ENCODE measurements at places on chromosomes 3 and 15. TPM values are rescaled to one million over a fixed set of nuclear protein-coding genes. Genes with fewer than 3 reads are reported as not detected.

DNA sequence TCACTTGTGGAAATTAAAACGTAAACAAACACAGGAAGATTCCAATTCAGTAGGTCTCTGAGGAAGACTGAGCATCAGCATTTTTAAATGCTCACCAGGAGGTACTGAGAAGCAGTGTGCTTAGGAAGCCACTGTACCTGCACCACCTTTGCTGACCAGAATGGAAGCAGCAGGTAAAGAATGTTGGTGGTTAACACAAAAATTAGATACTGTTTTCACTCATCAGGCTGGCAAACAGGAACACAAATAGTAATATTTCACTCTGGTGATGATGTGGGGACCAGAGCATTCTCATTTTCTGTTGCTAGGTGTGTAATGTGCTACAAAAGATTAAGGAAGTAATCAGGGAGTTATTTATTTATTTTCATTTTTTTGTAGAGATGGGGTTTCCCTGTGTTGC is 29.9 kb upstream of the GHSR start:
- no peak for DNase-seq

Gene PIGZ
- total RNA-seq: 0.89 TPM

DNA sequence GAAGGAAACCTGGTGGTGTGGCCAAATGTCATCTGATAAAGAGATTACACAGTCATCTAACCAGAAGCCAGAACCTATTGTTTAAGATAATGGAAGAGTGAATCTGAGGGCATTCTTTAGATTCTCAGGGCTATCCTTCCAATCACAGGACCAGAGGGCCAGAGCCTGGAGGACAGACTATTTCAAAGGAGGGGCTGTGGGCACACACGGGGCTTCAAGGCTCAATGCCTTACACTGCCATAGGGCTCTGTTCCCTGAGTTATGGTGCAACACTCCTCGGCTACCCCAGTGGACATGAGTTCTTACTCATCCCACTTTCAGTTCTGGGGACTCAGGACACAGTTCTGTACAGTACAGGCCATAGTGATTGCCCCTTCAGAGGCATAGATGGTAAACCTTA is 343.9 kb upstream of the ALCAM start:
- no peak for DNase-seq

Gene DVL3
- total RNA-seq: 17.6 TPM

- no peak for DNase-seq
Observed at GRCh38 chr15:87633525-87633924, 623.0 kb downstream of the NTRK3 start.

DNA sequence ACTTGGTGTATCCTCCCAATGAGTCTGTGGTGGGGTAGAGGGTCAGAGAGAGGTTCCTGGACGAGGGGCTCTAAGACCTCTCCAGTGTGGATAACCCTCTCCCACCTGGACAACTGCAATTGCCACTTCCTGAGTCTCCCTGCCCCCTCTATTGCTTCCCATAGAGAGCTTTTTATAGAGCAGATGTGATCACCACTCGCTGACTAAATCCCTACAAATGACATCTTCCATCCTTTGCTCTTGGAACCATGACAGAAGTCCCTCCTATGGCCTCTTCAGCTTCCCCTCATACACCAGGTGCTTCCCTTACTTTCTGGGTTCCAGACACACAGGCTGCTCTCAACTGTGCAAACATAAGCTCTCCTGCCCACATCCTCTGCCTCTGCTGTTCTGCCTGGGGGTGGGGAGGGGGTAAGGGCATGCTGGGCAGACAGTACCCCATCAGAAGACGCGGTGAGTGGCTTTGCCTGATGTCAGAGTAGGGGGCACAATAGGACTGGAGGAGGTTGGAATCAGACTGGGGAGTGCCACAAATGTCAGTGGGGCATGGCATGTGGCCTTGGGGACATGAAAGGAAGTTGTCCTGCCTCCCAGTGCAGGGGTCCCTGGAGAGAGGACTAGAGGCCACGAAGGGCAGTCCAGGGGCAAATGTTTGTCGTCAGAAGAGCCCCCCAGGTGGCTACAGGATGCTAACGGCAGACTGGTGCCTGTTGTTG is 15.2 kb downstream of the ITIH3 start:
- DNase-seq: no peak

GRCh38 chr3:185629554-185630181 is 43.6 kb downstream of the SENP2 start:
- no peak for DNase-seq

GRCh38 chr3:45143673-45144671 is 2.2 kb downstream of the CDCP1 start:
- DNase-seq: no peak

DNA sequence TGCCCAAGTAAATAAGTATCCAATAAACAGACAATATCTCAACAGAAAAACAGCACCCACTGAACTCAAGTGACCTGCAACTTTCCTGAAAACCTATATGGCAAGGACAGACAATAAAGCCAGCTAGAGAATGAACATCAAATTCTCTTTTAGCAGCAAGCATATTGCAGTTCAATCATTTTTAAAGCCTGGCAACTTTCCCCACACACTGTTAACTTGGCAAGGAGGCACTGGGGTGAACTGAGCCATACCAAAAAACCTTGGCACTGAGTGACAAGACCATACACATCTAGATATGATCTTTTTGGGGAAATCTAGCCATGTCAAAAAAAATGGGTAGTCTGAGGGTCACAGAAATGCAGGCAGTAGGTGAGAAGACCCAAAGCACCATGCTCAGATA is 174.6 kb downstream of the STT3B start:
- no peak for DNase-seq

GRCh38 chr15:92503889-92504288 is 110.2 kb downstream of the ST8SIA2 start:
- no peak for DNase-seq

All from H4 (cell line).